Upper lobe of right lung (tissue), 1 donor: ENCODE measurements at places on chromosomes 16 and 17.

- DNase-seq = peak; percentile 71
Observed at GRCh38 chr17:45282683-45283644, 21.1 kb upstream of the SPATA32 start.

DNA sequence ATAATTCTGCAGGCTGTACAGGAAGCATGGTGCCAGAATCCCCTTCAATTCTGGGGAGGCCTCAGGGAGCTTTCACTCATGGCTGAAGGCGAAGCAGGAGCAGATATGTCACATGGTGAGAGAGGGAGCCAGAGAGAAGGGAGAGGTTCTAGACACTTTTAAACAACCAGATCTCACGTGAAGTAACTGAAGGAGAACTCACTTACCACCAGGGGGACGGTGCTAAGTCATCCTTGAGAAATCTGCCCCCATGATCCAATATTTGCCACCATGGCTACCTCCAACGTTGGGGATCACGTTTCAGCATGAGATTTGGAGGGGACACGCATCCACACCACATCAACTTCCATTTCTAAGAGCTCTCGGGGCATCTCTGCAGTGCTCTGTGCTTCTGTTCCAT is 37.4 kb upstream of the GNA13 start:
- DNase-seq = no peak

DNA sequence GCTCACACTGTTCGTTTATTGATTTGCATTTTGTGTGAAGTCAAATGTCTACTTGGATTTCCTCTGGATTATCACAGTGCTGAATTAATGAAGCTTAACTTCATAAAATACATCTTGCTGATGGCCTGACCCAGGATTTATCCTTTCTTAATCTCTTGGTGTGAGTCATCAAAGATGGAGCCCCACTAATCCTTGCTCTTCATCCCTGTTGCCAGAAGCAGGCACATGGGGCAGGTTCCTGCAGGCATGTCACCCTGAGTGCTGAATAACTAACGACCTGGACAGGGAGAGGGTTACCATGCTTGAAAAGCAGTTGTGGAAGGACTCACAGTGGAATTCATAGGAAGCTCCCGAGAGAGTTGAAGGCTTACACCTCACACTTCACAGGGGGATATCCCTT is 56.0 kb upstream of the FA2H start:
- no peak for DNase-seq

DNA sequence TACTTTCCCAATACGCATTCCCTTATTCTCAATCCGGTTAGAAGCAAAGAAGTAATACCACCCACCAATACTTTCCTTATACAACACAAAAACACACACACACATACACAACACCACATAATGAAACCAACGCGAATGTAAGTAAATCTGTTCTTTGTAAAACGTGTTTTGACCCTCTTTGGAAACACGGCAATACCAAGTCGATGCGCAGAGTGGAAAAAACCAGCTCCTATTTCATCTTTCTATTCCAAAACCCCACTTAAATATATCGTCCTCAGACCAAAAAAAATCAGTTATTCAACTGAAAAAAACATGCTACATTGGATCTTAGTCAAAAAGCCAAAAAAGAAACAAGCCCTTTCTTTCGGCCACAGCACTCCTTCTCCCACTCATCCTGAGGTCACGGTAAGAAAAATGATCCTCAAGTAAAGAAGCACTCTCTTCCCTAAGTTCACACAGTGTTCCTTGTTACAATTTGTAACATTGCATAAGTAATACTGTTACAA is 31.0 kb upstream of the ARL4D start:
- no peak for DNase-seq

DNA sequence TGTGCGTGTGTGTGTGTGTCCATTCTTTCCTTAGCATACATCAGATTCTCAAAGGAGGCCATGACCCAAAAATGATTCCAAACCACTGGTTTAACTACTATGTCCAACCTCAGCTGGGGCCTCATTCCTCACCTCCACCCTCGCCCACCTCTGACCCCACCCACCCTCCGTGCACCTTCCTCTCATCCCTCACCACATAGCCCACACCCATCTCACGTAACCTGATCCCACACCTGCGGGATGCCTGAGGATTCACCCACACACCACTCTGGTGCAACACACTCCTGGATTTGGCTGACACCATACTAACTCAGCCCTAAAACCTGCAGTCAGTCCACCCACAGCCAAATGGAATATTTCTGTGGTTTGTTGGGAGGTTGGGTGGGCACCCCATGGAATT is 3.3 kb upstream of the CSNK2A2 start:
- no peak for DNase-seq

DNA sequence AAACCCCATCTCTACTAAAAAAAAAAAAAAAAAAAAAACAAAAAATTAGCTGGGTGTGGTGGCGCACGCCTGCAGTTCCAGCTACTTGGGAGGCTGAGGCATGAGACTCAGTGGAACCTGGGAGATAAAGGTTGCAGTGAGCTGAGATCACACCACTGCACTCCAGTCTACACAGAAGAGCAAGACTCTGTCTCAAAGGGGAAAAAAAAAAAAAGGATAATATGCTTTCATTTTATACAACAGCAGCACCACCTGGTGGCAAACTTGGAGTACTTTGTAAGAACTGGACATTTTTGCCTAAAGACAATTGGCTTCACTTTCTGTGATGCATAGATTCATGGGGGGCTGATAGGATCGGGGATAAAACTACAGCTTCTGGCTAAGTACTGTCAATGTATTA is 8.5 kb downstream of the CHTF8 start:
- DNase-seq = peak; percentile 27

GRCh38 chr17:74764751-74765286 is 11.3 kb downstream of the NAT9 start:
- no peak for DNase-seq

GRCh38 chr17:74923538-74924249 is 379 bp upstream of the OTOP2 start:
- DNase-seq = peak; percentile 90

DNA sequence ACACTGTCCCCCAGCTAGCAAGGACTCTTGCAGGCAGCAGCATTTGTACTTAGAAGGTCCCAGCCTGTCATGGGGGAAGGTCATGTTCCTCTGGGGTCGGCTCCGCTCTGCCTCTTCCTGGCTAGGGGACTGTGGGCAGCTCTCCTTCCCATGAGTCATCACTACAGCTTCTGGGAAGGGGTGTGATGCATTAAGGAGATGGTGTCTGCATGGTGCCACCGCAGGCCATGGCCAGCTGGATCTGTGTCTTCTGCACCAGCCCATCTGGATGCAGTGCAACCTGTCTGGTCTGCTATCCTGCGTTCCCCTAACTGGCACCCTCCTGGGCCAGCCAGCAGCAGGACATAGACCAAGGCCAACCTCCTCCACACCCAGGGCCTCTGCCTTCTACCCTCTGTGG is 6.3 kb downstream of the STARD3 start:
- no peak for DNase-seq

DNA sequence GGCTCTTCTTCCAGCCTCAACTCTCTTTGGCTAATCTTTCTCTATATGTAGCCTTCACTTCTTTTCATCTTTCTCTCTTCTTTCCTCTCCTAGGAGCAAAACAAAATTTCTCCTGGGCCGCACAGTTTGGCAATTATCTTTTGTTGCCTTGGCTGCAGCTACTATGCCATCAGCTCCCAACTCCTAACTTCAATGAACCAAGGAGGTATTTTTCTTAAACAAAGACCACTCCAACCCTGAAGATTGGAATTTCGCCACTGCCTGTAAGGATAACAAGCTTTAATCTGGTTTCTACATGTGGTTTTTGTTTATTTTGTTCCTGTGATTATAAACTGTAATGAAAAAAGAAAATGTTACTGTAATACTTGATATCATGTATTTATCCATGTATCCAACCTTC is 2.3 kb upstream of the SCPEP1 start:
- no peak for DNase-seq

- DNase-seq = no peak
Observed at GRCh38 chr16:77359065-77359502, 75.8 kb downstream of the ADAMTS18 start.

DNA sequence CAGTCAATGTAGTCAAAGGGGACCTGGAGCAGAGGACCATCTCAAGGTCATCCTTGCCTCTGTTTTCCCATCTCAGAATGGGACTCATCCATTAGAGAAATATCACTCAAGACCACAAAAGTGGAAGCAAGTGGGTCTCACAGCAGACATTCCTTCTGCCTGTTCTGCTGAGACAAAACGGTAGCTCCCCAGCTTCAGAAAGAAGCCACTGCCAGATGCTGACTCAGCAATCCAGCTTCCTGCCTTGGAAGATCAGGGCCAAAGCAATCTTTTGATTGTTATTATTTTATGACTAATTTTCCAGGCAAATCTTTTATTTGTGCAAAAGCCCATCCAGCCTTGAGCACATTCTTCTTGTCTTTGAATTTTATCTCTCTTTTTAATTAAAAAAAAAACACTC is 86.8 kb downstream of the CCT6B start:
- no peak for DNase-seq

DNA sequence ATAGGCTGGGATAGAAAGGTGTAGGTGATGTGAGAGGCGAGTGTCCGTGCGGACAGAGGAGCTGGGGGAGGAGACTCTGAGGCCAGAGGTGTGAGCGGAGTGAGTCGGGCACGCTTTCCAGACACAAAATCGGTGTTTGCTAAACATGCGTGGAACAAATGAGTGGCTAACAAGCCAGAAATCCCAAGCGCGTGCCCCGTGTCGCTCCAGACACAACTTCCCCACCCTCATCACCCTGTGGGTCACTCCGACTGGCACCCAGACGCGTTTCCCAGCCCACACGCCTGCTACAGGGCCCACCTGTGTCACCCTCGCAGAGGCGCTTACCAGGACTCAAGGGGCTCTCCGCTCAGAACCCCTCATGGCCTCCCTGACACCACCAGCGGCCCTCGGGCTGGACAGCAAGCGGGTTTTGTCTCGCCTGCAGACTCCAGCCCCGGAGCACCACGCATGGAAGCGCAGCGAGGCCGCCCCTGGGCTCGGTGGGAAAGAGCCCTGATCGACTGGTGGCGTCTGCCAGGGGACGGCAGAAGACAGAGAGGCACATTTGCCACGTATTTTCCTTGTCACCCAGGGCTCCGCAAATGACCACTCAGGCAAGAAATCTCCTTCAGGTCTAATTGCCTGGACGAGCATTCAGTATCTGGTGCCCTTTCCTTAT is 6.0 kb upstream of the RPH3AL start:
- DNase-seq = peak; percentile 61

GRCh38 chr16:29699324-29700219 is 20.6 kb downstream of the QPRT start:
- peak; percentile 42 for DNase-seq

DNA sequence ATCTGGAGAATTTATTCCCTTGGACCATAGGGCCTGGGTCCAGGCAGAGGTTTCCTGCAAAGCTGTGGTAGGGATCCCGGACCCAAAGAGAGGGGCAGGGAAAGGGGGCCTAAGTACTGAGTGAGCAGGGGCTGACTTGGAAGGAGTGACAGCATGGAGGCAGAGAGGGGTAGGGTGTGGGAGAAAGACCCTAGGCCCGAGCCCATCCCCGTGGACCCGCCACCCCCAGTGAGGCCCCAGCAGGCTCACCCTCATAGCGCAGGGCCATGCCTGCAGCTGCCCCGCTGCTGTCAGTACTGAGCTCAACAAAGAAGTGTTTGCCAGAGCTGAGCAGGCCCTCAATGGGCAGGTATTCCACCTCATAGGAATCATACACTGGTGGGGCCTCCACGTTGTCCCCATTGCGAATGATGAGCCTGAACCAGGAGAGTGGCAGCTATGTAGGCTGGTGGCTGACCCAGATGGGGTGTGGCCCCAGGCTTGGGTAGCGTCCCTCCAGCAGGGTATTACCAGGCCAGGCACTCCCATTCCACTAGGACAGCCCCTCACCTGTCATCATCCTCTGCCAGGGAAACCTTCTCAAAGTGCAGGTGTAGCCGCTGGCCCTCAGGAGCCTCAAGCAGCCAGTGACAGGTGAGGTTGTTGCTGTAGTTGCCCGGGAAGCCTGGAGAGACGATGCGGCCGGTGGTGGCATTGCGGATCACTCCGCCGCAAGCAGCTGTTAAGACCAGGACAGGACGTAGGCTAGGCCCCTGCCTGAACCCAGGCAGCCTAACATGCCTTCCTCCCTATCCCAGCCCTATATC is 9.1 kb upstream of the PHF12 start:
- peak; percentile 55 for DNase-seq

- DNase-seq = no peak
Observed at GRCh38 chr16:30490210-30490609, 17.7 kb downstream of the ITGAL start.

DNA sequence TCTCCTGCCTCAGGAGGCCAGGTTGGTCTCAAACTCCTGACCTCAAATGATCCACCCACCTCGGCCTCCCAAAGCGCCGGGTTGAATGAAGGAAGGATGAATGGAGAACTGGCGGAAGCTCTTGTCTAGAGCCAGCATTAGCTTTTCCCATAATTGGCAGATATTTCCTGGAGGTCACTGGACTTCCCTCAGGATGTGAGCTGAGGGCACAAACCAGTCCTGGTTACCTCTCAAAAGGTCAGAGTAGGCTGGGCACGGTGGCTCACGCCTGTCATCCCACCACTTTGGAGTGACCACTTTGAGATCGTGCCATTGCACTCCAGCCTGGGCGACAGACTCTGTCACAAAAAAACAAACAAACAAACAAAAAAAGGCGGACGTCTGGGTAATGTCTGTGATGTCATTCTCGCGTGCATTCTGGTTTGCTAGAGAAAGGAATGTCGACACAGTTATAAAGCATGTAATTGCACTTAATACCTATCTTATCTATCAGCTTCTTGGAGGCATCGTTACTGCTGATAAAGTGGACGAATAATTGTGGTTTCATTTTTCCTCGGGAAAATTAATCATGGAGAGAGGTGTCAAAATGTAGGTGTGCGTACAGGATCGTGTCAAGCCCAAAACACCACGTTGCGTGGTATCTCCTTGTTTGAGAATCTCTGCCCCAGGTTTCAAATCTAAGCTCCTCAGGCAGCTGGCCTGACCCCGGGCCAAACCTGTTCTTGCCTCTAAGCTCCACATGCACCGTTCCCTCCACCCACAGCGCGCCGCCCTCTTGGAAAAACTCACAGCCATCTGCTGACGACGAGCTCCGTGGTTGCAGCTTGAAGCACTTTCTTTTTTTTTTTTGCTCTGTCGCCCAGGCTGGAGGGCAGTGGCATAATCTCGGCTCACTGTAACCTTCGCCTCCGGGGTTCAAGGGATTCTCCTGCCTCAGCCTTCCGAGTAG is 6.4 kb upstream of the CRK start:
- no peak for DNase-seq

DNA sequence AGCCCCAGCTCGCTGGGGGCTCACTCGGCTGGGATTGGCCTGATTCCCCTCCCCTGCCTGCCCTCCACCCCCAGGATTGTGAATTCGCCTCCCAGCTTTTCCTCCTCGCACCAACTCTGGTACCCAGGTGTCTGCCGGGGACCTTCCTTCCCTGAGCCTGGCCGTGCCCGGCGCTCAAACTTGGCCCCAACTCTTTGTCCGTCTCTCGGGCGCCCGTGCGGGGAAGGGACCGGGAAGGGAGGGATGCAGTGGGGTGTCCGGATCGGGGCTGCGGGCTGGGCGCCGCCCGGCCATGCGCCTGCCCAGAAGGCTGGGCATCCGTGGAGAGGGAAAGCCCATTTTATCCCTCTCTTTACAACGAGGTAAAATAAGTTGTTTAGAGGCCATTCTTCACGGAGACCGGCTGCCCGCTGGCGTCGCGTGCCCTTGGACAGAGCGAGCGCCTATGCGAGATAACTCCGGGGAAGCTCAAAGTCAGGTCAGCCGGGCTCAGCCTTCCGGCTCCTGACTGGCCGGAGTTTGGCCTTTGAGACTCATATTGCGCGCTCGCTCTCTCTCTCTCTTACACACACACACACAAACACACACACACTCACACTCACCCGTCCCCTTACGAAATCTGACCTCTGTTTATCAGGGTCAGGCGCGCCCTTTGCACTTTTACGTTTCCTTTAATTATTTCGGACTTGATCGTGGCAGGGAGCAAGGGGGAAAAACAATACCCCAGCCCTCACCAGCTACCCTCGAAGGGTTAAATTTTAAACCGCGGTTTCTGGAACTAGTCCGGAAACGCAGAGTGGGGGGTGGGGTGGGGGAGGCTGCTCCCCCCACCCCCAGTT is 774 bp upstream of the MAF start:
- DNase-seq = peak; percentile 80
